ENCODE measurements at places on chromosomes 7 and 10.

- no peak for DNase-seq
These were observed 40.5 kb downstream of the C1QL3 start for GRCh38 chr10:16481052-16481728.

- no peak for DNase-seq
These were observed 58.8 kb upstream of the MAGI2 start for GRCh38 chr7:79512261-79512660.

- DNase-seq, result no peak
These were observed 133.4 kb downstream of the PRKCQ start for GRCh38 chr10:6446711-6447110.

DNA sequence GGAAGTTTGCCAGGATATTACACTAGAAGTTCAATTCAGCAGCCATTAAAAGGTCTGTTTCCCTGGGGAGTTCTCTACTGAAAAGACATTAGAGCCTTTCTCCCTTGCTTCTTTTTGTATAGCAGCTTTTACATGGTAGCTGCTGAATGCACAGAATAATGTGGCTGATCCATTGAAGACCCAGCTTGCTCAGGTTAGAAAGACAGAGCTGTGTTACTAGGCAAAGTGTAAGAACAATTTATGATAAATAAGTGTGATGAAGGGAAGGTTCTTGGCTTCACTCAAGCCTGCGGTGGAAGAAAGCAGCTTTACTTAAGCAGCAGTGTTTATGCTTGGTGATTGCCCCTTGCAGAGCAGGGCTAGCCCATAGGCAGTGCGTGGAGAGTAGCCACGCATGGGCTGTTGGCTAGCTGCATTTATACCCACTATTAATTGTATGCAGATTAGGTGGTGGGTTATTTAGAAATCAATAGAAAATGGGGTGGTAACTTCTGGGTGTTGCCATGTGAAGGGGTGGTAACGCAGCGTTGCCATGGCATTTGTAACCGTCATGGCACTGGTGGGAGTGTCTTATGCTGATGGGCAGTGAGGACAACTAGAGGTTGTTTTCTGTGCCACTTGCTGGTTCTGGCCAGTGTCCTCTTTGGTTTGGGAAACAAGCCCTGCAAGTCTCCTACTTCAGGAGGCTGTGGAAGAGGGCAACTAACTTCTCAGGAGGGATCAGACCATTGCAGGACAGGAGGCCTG, 942.9 kb downstream of the NRG3 start:
- no peak for DNase-seq

GRCh38 chr10:15370856-15371701, at the start of gene FAM171A1:
Gene FAM171A1 (minus strand): TSS chr10:15371289. CDS start chr10:15371052, 237 bp downstream.
- DNase-seq, result peak; percentile 41

DNA sequence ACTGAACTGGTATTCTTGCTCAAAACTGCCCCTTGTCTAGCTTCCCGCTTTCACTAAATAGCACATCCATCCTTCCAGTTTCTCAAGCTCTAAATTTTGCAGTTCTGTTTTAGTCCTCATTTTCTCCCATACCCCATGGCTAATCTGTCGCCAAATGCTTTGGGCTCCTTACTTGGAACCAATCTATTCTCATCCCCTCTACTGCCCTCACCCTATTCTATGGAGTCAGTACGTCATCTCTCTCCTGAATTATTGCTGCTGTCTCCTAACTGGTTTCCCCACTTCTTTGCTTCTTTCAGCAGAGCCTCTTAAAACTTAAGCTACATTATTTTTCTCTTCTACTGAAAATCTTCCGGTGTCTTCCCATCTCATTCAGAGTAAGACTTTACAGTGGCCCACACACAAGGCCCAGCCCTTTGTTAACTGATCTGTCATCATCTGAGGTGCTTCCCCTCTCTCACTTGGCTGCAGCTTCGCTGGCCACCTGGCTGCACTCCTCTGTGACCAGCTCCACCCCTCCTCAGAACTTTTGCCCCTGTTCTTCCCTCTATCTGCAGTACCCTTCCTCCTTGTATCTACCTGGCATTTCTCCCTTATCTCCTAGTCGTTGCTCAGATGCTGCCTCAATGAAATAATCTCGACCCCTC, 9.9 kb downstream of the STARD3NL start:
- DNase-seq, result no peak

DNA sequence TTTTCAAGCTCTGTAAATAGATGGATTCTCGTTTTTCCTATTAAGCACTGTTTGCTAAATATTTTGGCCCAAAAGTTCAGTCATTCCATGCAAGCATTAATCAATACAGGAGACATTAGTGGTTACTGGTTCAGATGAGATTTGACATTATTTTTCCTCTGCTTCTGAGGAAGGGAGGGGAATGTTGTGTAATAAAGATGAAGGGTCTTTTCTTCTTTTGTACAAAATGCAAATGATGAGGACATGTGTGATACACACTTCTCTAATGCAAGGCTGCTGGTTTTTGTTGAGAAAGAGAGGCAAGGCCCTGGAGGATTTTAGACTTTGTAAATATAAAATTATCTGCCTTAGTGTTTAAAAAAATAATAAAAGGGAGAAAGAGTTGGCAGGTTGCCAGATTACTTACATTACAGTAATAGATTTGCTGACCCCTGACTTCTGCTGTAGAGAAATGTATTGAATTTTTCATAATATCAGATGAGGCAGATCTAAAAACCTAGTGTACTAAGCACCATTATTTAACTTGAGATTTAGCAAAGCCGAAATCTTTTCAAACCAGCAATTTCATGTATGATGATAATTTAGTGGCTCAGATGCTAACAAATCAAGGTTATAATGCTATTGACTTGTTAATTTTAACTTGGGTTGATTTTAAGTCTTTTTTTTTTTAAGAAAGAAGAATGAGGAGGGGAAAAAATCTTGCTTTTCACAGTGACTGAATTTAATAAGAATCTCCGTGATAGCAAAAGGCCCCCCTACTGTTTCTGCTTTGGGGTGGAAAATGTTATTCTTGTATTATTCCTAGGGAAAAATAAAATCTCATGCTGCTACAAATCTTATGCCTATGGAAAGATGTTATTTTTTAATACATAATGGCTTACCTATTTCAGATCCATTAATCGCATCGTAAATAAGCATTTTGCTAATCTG, 180.1 kb downstream of the ARID5B start:
- DNase-seq, result no peak

- no peak for DNase-seq
These were observed 11.3 kb upstream of the RHOBTB1 start for GRCh38 chr10:60955316-60955715.

GRCh38 chr7:74656441-74656836, 1.1 kb upstream of the GTF2I start:
- DNase-seq, result peak; percentile 40

GRCh38 chr7:66899552-66900280, 21.3 kb upstream of the TMEM248 start:
- DNase-seq, result no peak

- no peak for DNase-seq
These were observed 88.9 kb upstream of the KLF6 start for GRCh38 chr10:3873728-3874461.

DNA sequence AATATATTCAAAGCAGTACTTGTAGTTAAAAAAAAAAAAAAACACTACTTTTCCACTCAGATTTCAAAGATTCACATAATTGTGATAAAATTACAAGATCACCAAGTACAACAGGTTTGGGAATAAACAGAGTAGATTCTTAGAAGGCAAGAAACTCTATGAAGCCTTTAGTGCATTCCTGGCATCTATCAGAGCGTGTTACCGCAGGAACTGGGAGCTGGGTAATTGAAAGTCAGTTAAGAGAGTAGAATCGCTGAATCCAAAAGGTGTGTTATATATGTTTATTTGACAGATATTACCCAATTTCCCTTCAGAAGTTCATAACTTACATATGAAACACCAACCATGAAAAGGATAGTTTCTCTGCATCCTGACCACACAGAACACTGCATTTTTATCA, 159.2 kb upstream of the PLXNA4 start:
- no peak for DNase-seq

DNA sequence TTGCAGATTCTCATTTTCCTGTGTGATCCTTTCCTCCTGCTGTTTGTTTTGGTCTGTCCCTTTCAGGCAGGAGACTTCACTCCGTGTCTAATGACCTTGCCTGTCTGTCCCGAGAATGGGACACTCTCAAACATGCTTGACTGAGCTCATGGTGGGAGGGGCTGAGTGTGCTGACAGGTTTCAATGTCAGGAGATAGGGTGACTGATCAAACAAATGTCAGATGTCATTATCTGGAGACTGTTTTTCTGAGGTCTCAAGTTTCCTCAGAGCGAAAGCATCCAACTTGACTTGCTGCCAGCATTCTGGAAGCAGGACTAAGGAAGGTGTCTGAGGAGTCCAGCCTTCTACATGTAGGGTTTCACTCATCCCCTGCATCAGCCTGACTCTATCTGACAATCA, 228.8 kb upstream of the KIAA1217 start:
- DNase-seq, result no peak

DNA sequence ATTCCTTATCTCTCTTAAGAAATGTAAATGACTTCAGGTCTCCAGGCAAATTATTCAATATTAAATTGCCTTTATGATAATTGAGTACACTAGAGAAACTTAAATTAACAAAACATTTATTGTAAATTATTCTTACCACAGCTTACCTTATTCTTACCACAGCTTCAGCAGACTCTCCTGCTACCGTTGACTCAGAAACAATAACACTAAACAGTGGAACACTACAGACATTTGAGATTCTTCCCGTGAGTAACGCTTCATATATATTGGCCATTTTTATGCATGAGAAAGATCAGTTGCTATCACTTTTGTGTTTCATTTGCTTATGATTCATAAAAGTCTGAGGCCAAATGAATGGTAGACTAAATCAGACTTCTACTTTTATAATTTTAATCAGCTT, 28.7 kb downstream of the TMEM243 start:
- no peak for DNase-seq

- DNase-seq, result no peak
These were observed 1015.8 kb downstream of the SORCS3 start for GRCh38 chr10:105656856-105657255.

DNA sequence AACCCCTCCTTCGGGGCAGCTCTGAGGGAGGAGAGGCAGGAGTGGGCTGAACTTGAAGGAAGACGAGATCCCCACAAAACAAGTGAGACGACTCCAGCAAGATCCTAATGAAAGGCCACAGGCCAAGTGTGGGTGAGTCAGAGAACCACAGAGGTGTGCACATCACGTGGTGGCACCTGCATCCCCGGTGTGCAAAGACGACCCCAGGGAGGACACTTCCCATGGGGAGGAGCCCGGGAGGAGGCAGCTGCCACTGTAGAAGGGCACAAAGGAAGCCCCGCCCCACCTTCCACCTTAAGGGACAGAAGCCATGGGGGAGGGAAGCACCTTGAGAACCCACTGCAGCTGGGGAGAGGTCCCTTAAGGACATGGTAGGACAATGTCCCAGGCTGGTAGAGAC, 45.7 kb downstream of the ESYT2 start:
- DNase-seq, result no peak

GRCh38 chr7:21318916-21319270, 109.0 kb upstream of the SP4 start:
- DNase-seq, result no peak

DNA sequence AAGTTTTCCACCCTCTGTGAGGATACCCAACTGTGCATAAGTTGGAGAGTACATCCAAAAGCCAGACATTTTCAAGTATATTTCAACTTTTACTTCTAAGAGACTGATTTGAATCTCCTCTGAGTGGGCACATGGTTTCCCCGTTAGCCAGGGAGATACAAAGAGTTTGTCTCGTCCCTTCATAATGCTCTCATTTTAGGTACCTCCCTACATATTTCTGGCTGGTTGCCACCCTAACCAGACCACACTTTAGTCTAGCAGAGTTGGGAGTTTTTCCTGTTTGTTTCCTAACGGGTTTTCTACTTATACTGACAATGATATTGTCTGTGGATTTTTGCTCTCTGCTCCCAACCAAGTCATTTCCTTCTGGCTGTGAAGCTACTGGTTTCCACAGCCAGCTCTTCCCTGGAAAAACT, 180.3 kb downstream of the CCDC71L start:
- DNase-seq, result no peak

DNA sequence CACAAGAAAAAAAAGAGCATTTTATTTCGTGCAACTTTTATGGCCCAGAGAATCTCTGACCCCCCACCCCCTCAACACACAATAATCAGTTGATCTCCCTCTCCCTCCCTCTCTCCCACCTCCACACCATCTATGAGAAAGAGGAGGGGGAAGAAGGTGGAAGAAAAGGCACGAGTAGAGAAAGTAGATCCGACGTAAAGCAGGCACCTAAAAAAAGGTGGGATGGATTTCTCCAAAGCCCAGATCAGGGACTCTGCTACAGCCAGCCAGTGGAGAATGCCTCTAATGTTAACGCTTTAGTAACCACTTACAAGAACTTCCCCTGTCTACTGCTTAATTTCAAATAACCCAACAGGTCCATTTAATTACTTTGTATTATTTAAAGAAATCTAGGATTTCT, 24.4 kb downstream of the KMT2C start:
- no peak for DNase-seq

DNA sequence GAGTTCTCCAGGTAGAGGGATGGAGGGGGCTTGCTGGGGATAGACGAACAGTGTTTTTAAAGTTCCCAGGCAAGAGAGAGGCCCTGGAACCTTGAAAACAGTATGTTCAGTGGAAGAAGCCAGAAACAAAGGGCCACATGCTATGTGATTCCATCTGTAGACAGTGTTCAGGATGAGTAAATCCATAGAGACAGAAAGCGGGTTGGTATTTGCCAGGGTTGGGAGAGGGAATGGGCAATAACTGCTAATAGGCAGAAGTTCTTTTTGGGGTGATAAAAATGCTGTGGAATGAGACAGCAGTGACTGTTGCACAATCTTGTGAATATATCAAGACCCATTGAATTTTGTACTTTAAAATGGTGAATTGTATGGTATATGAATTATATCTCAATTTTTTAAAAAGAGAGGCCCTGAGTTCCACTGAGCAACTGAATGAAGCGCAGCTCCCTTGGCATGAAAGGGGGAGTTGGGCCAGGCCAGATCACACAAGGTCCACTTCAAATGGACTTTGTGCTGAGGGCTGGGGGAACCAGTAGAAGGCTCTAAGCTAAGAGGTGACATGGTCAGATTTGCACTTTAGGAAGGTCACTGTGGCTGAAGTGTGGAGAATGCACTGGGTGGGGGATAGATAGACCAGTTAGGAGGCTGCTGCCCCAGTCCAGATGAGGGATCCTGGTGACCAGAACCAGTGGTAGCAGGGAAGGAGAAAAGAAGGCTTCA, 34.0 kb downstream of the LEP start:
- no peak for DNase-seq

- no peak for DNase-seq
These were observed 37.7 kb upstream of the FAM3C start for GRCh38 chr7:121433775-121434174.

DNA sequence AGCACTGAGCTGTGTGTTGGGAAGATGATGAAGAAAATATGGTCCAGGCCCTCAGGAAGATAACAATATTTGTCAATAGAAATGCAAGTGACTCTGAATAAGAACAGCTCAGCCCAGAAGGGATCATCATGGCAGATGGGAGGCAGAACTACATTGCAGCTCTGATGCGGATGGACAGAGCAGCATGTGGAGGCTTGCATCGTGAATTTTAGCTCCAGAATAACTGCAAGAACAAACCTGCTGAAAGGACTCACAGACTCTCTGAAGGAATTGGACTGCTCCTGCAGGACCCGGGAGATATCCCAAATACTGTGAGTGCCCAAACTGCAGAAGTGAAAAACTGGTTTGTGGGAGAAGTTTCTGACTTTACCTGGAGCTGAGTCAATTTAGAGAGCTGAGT, 80.6 kb upstream of the LAMB4 start:
- no peak for DNase-seq

GRCh38 chr10:66209025-66209424, 716.8 kb upstream of the LRRTM3 start:
- no peak for DNase-seq

All from stimulated activated CD8-positive, alpha-beta memory T cell treated with anti-CD3 and anti-CD28 coated beads, Interleukin-15, amount 100 ng/mL, for 48 hours (primary cell).